Bladder microvascular endothelial cell (primary cell): ENCODE measurements at places on chromosomes 7 and 10. TPM values are rescaled to one million over a fixed set of nuclear protein-coding genes. Genes with fewer than 3 reads are reported as not detected.

Gene PRPS1L1
- total RNA-seq = not detected in 2 replicates

Gene CASTOR2
- total RNA-seq = 5.0 and 9.8 TPM in 2 replicates

Gene DGKI
- 0.65 and 4.2 TPM in 2 replicates for total RNA-seq

Gene NKX1-2
- total RNA-seq = not detected in 2 replicates

Gene CTAGE8
- total RNA-seq = not detected in 2 replicates

Gene GRID2IP
- under 0.01 TPM in 1 of 2 replicates, not detected in the other for total RNA-seq

Gene LRRC61
- total RNA-seq = 0.16 and 3.1 TPM in 2 replicates

Gene CDC14C
- total RNA-seq = not detected in 2 replicates

Gene KLLN
- 0.16 and 0.25 TPM in 2 replicates for total RNA-seq

Gene CARD11
- 0.32 and 6.5 TPM in 2 replicates for total RNA-seq

Gene SLC18A3
- total RNA-seq = not detected in 2 replicates

Gene GARIN1A
- total RNA-seq = 0.16 and 0.25 TPM in 2 replicates

Gene ACTL6B
- total RNA-seq = not detected in 2 replicates

Gene TAS2R5
- total RNA-seq = 0.16 and 2.8 TPM in 2 replicates

Gene STEAP2
- total RNA-seq = 0.32 and 1.4 TPM in 2 replicates

Gene ZNF853
- total RNA-seq = 0.16 and 1.9 TPM in 2 replicates

Gene CLDN4
- total RNA-seq = 0.06 and 0.16 TPM in 2 replicates

Gene NOLC1
- 16.8 and 35.6 TPM in 2 replicates for total RNA-seq

Gene ADAM12
- 0.16 and 0.63 TPM in 2 replicates for total RNA-seq

Gene ELN
- total RNA-seq = 0.81 and 95.7 TPM in 2 replicates

Gene PKD2L1
- total RNA-seq = not detected in 2 replicates

Gene INMT
- total RNA-seq = 0.16 and 0.19 TPM in 2 replicates

Gene TUBAL3
- total RNA-seq = under 0.01 and 0.25 TPM in 2 replicates

Gene ZNF488
- 0.13 TPM in 1 of 2 replicates, not detected in the other for total RNA-seq

Gene LRRD1
- under 0.01 TPM in 2 replicates for total RNA-seq

Gene SLC26A4
- 0.81 and 34.2 TPM in 2 replicates for total RNA-seq

Gene APBB1IP
- total RNA-seq = 0.06 TPM in 1 of 2 replicates, not detected in the other

Gene CCDC3
- 1.5 and 4.8 TPM in 2 replicates for total RNA-seq

Gene TWIST1
- total RNA-seq = 0.16 TPM in 1 of 2 replicates, not detected in the other

Gene GIMAP2
- total RNA-seq = 43.5 and 77.4 TPM in 2 replicates
